ENCODE measurements at places on chromosomes 1 and 21.

DNA sequence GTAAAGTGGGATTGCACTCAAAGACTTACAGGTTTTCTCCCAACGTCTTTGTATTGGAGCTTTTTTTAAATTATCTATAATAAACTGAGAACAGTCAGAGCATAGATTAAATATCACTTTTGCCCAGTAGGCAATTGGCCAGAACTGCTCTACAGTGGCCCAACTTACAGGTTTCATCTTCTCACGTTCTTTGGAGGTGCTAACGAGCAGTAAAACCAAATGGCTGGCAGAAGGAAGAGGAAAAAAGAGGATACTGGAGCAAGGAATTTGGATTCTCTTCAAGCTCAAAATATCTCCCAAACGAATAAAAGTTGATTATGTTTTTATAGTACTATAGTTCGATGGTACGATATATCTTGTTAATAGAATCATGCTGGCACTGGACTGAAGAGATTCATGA lies 201.1 kb downstream of the ROR1 start:
- DNase-seq = no peak

GRCh38 chr1:178020968-178021640 lies 51.2 kb upstream of the SEC16B start:
- DNase-seq = no peak

- no peak for DNase-seq
Observed at GRCh38 chr1:101075926-101076325, 50.3 kb upstream of the DPH5 start.

- no peak for DNase-seq
Observed at GRCh38 chr1:76230842-76231281, 156.3 kb downstream of the ST6GALNAC3 start.

GRCh38 chr1:65114322-65114721 lies 33.7 kb upstream of the AK4 start:
- DNase-seq = no peak

DNA sequence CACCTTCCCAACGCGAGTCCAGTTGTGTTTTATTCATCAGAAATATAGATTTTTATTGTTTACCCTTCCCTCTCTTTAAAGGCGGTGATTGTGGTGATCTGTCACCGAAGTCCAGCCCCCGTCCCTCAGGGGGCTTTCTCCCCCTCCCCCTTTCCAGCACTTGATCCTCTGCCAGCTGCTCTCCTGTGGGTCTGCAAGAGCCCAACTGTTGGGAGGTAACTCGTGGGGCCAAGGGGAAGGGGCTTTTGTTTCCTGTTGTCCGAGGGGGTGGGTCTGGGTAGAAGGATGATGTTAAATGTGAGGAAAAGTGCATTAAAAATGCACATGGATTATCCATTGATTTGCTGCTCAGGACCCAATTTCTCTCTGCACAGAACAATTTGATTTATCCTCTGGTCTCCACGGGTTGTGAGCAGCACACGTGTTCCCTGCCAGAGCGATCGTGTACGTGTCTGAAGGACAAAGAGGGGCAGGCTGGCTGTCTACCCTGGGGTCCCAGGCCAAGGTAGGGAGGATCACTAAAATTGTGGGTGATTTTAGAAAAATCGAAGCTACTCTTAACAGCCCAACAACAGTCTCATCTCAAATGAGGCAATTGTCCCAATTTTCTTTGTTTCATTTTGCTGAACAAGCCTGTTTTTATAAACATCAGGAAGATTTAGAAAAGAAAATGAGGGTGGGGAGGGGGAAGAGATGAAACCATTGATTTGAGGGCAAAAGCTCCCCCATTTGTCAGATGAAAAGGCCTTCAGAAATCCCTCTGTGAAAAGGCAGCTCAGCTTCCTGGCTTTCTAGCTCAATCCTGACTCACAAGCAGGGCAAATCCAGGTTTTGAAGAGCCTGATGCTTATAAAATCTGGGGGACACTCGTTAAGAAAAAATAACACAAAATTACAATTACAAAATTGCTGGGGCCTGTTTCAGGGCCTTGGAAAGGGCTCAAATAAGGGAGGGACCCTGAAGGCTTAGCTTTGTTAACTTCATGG lies 176.2 kb downstream of the RHOU start:
- no peak for DNase-seq

DNA sequence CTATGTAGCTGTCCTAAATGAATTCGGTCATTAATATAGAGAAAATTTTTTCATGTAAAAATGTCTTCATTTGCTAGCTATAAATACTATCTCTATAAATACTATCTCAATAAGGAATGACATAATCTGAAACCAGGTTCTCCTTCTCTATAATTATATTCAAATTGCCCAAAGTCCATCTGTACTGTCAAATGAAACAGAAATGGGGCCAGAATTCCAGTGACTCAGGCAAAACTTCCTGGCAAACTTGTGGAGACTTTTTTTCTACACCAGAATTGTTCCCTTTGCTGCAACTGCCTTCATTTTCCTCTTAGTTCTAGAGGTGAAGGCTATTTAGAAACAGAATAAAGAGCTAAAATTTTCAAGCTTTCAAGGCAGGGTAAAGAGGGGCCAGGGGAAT lies 152.5 kb downstream of the KCNH1 start:
- no peak for DNase-seq

DNA sequence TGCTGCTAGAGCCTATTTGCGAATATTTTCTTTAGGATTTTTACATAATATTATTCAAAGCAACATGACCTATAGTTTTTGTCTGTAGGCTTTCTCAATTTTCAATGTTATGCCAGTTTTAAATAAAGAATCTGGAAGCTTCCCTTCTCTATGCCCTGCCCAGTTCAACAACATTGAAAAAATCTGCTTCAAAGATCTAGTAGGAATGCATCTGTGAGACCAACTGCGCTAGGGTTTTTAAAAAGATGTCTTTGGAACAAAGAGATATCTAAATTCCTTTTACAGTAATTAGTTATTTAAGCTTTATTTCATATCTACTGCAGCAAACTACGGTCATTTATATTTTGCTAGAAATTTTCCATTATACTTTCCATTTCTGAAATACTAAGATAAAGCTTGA lies 25.7 kb downstream of the HEATR1 start:
- no peak for DNase-seq

DNA sequence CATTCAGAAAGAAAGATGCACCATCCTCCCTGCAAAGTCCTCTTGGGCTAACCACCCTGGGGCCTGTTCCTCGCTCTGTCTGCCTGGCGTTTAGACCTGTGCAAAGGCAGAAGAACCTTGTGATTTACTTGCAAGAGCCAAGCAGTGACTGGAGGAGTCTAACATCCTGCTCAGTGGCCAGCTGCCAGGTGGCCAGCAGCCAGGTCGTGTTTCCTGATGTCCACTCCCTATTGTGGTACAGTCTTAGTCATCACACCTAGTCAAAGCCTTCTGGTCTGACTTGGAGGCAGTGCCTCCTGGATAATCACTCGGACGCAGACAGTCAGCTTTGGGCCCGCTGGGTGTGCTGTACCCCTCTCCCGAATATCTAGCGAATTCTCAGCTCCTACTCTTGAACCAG lies 118.1 kb downstream of the PGBD5 start:
- DNase-seq = no peak

DNA sequence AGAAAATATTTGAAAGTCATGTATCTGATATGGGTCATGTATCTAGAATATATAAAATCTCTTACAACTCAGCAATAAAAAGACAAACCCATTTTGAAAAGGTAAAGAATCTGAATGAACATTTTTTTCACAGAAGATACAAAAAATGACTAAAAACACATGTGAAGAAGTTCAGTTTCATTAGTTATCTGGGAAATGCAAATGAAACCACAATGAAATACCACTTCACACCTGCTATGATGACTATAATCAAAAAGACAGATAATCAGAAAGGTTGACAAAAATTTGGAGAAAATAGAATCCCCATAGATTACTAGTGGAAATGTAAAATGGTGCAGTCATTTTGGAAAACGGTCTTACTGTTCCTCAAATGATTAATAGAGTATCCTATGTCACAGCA lies 631.0 kb downstream of the MRPL39 start:
- DNase-seq = no peak

DNA sequence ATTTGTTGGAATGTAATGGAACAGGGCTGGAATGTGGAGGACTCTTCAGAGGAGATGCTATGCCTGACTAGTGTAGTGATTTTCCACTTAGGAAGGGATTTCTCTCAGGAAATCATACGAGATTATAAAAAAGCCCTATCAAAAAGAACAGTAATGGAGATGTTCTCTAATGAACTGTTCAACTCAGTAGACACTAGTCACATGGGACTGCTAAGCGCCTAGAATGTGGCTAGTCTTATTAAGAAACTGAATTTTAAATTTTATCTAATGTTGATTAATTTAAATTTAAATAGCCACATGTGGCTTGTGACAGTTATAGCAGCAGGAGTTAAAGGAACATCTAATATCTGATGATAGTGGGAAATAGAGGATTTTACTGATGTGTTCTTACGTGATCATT lies 94.0 kb downstream of the SLC35F3 start:
- no peak for DNase-seq

- DNase-seq = no peak
Observed at GRCh38 chr21:43686811-43687565, 27.6 kb downstream of the RRP1B start.

DNA sequence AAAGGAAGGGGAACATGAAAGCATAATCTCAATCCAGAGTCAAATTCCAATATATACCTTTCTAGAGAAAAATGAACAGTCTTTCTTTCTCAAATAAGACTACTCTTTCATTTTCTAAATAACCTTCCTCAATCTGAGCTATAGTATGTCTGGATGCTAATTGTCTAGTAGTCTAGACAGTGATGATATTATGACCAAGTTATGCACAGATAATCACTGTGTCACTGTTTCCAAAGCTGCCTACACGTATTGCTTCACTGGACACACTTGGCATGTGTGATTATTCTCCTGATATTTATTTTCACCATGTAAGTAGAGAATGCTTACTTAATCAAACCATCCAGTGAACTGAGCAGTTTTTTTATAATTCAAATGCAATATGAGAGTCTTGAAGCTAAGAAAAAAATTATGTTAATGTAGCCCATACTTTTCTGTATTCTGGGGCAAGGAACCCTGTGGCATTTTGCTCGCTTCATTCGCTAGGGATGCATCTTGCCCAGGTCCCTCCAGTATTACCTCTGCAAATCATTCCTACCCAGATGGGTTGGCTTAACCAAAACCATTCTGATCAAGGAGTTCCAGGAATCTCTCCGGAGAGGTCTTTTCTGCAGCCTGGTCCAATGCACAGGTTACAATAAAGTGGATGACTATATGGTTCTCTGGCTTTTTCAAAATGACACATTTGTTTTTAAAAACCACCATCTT lies 303.1 kb upstream of the RUNX1 start:
- DNase-seq = no peak

- no peak for DNase-seq
Observed at GRCh38 chr1:226690460-226690982, 48.6 kb downstream of the ITPKB start.

DNA sequence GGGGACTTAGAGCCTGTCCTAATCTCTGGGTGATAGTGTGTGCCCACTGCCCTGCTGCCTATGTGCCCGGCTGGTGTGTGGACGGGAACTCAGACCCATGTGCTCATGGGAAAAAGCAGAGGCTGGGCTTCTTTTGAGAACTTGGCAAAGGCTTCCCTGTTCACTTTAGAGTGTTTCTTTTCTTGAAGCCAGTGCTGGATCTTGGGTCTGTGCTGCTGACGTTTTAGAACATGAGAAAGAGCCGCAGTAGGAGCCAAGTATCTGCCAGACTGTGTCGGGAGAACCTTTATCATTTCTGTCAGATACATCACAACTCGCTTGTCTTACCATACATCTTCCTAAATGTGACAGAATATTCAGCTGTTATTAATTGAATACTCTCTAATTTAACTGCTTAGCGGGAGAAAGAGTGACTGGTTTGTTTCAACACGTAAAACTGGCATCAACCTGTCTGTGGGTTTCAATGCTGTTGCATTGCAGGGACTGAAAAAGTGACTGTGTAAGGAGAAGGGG lies 195.2 kb downstream of the PBX1 start:
- DNase-seq = no peak

- DNase-seq = no peak
Observed at GRCh38 chr1:150548632-150549495, at the start of gene ADAMTSL4. ADAMTSL4 (plus strand) TSS chr1:150549408; CDS start chr1:150552289, 2,881 bp downstream.

- DNase-seq = no peak
Observed at GRCh38 chr1:29258976-29259801, 22.9 kb downstream of the PTPRU start.

DNA sequence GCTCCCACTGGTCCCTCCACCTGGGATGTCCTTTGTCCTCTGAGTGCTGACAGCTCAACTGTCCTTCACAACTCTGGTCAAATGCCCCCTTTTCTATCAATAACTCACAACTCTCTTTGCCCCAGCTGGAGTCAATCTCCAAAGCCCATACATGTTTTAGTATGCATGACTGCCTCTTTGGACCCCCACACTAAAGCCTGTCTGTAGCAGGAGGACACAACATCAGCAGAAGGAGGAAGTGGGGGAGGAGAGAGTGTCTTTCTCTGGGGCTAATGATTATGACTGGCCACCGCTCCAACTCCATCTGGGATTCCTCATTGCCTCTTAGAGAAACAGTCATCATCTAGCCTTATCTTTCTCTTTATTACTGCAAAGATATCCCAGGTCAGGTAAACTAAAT lies 186.6 kb upstream of the FGGY start:
- no peak for DNase-seq

DNA sequence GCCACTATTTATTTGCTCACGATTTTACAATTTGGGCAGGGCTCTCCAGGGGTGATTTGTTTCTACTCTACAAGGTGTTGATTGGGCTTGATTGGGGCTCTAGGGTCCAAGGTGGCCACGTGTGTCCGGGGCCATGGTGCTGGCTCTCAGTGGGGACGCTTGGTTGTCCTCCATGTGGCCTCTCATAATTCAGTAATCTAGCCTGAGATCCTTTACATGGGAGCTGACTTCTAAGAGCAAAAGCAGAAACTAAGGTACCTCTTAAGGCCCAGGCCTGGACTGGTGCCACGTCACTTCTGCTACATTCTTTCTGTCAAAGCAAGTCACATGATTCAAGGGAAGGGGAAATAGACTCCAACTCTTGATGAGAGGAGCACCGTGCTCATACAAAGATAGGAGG lies 8.1 kb upstream of the PSRC1 start:
- DNase-seq = no peak

DNA sequence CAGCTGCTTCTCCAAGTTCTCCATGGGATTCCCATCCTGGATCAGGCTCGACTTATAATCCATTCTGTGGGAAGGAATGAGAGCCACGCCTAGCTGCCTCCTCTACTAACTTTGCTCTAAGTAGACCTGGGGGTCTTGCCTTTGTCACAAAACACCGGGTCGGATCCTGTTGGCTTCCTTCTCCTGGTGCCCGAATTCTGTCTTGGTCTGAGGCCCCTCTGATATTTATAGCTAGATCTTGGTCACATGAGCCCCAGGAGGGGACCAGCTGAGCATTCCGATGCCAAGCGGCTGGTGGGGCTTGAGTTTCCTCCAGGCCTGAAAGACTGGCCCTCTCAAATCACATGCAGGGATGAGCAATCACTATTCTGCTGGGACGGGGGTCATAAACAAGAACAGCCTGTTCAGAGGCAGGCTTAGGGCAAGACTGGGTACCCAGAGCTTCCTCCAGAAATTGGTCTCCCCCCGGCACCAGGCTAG lies at the start of gene TRIM63:
TSS of gene TRIM63 (minus strand) at position 199 of the 480 bp plus-strand sequence. CDS start at position 63, 136 bp downstream.
- no peak for DNase-seq

All from activated naive CD4-positive, alpha-beta T cell (primary cell).